Smooth muscle cell of the pulmonary artery (primary cell): ENCODE measurements at places on chromosomes 2 and 18. TPM values are rescaled to one million over a fixed set of nuclear protein-coding genes. Genes with fewer than 3 reads are reported as not detected.

CHRNG gene
- not detected in 2 replicates for total RNA-seq

TMEM178A gene
- total RNA-seq = 0.86 and 1.2 TPM in 2 replicates

ALPP gene
- total RNA-seq = not detected in 2 replicates

GALNT3 gene
- 1.8 and 6.3 TPM in 2 replicates for total RNA-seq

TXNDC2 gene
- total RNA-seq = not detected in 2 replicates

LYG1 gene
- 0.59 and 0.86 TPM in 2 replicates for total RNA-seq

BMP10 gene
- total RNA-seq = not detected in 2 replicates

AKAIN1 gene
- total RNA-seq = not detected in 2 replicates

FAP gene
- 172 and 182 TPM in 2 replicates for total RNA-seq

PID1 gene
- 35.6 and 48.6 TPM in 2 replicates for total RNA-seq

VSNL1 gene
- total RNA-seq = 0.66 and 0.72 TPM in 2 replicates

GDF7 gene
- total RNA-seq = 0.63 and 1.0 TPM in 2 replicates

SCG2 gene
- 5.1 and 37.2 TPM in 2 replicates for total RNA-seq

ALK gene
- 0.07 TPM in 1 of 2 replicates, not detected in the other for total RNA-seq

SAG gene
- total RNA-seq = not detected in 2 replicates

KLHL30 gene
- 5.2 and 11.7 TPM in 2 replicates for total RNA-seq

ASAP2 gene
- total RNA-seq = 63.4 and 72.9 TPM in 2 replicates

GPR155 gene
- 9.3 and 10.4 TPM in 2 replicates for total RNA-seq

GPBAR1 gene
- total RNA-seq = 0.03 and 0.13 TPM in 2 replicates

MOGAT1 gene
- not detected in 2 replicates for total RNA-seq

PARD6G gene
- 1.4 and 1.7 TPM in 2 replicates for total RNA-seq

MERTK gene
- 0.69 and 0.91 TPM in 2 replicates for total RNA-seq

DLGAP1 gene
- total RNA-seq = 0.53 and 1.1 TPM in 2 replicates

STON1 gene
- 24.5 and 35.6 TPM in 2 replicates for total RNA-seq

POLE4 gene
- total RNA-seq = 13.3 and 17.5 TPM in 2 replicates

DSG1 gene
- total RNA-seq = not detected in 2 replicates

NLRC4 gene
- 0.03 TPM in 1 of 2 replicates, not detected in the other for total RNA-seq

VAMP5 gene
- total RNA-seq = 13.7 and 15.9 TPM in 2 replicates

INHBB gene
- total RNA-seq = 0.03 and 0.52 TPM in 2 replicates

STK36 gene
- total RNA-seq = 26.1 and 39.1 TPM in 2 replicates
